ENCODE measurements at places on chromosomes 7 and 10. TPM values are rescaled to one million over a fixed set of nuclear protein-coding genes. Genes with fewer than 3 reads are reported as not detected.

Gene MOGAT3
- not detected for total RNA-seq

Gene CCL24
- not detected for total RNA-seq

Gene SLC13A4
- not detected for total RNA-seq

GRCh38 chr10:110815354-110816004 is 56.2 kb upstream of the PDCD4 start:
- DNase-seq, result peak; percentile 66

- no peak for DNase-seq
These were observed 98.8 kb downstream of the CACNB2 start for GRCh38 chr10:18238870-18239485.

All from sigmoid colon (tissue), 7 donors.